ENCODE measurements at places on chromosomes 4 and X.
A peak's percentile ranks its signal among the peaks of the same experiment; 100 is the strongest.

DNA sequence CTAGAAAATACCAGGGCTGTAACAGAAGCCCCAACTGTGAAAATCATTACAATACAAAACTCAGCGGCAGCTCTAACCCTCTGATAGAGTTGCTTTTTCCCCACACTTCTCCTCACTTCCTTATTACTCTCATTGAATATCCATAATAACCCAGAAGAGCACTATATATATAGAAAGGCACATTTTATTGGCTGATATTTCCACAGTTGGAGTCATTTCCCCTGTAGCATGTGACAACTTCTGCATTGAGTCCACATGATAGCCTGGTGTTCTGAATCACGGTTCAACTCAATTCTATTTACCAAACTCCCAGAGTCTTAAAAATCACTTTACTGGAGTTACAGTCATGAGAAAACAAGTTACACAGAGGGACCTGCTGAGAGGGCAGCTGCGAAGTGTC, 46.6 kb upstream of the NWD2 start:
- DNase-seq = no peak

DNA sequence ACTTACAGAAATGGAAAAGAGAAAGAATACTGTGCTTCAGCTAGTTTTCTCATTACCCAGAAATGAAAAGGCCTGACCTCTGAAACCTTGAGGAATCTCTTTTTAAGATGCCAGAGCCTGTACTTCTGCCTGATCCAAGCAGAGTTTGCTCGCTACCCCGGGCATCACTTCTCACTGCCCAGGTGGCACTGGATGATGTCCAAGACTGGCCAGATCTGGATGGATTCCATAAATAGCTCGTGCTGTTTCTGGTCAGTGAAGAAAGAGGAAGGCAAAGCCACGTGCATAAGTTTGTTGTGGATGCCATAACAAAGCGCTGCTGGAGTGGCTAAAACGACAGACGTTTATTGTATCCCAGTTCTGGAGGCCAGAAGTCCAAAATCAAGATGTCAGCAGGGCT, 133.5 kb downstream of the TBL1X start:
- DNase-seq = no peak

GRCh38 chr4:89267846-89268245, 39.8 kb downstream of the GPRIN3 start:
- DNase-seq = no peak

- DNase-seq = no peak
These were observed 474.8 kb downstream of the PDGFC start for GRCh38 chr4:156496797-156497196.

DNA sequence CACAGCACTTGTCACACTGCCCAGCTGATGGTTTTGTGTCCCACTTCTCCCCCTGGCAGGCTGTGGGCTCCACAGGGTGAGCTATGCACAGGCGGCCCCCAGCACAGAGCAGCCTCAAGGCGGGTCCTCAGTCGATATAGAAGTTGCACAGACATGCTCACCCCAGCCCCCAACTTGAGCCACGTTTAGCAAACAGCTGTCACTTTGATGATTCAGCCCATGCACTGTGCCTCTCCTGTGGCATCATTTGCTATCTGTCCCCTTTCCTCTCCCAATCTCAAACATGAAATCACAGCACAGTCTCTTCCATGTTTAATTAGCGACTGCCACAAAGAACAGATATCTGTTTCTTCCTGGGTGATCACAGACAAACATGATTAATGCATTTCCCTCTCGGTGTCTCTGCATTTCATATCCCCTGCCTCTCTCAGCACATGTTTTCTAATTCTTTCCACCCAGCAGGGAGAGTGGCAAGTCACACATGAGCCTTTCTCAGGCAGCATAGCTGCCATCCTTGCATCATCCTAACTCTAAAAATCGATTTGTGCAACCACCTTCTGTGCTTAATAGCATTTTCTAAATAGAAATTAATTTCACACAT, 204.9 kb downstream of the EVC2 start:
- no peak for DNase-seq

GRCh38 chr4:100489305-100489704, 28.5 kb downstream of the EMCN start:
- DNase-seq = peak; percentile 25

GRCh38 chrX:148913971-148914370, 413.6 kb downstream of the AFF2 start:
- DNase-seq = no peak

GRCh38 chr4:5799406-5799805, 88.4 kb downstream of the EVC start:
- no peak for DNase-seq

GRCh38 chr4:39390603-39391002, 16.1 kb upstream of the KLB start:
- DNase-seq = no peak

DNA sequence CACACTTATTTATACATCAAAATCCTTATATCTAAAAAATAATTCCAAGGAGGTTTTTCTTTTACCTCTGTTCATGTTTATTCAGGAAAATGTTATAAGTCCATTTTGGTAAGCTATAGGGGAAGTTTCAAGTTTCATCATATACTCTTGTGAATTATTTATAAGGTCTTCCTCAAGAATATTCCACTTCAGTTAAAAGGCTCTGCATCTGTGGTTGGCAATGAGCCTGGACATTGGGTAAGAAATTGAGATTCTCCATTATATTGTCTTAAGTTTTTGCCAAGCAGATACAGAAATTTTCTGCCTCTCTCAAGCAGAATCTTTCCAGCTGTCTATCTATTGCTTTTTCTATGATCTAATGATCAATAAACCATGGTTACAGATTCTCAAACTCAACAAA, 641.9 kb downstream of the NLGN4X start:
- no peak for DNase-seq

Measured in iris pigment epithelial cell (primary cell).